ENCODE measurements at places on chromosomes 3 and 15. TPM values are rescaled to one million over a fixed set of nuclear protein-coding genes. Genes with fewer than 3 reads are reported as not detected.

Gene NEK11
- 4.9 TPM for total RNA-seq

Gene ACVR2B
- 79.1 TPM for total RNA-seq

Gene ARPIN
- total RNA-seq: 26.0 TPM

Gene SNUPN
- total RNA-seq: 20.9 TPM

Gene SLC24A5
- not detected for total RNA-seq

DNA sequence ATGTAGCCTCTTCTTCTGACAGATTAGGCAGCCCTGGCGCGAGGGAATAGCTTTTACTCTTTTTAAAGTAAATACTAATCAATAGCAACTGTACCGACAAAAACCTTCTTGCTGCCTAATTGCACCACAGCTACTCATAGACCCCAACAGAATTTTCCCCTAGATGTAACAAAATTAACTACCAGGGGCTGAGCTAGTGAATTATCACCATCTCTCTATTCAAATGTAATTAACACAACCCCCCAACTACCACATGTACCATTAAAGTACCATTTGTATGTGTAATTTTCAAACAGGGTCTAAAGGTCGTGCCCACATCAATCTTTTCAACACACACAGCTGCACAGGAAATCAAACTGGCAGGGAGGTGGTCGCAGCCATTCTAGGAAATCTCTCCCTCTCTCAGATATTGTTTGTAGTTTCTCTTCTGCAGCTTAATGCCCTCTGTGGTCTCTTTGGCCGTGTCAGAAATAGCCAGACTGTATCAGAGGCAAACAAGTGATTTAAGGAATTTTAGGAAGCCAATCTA, 322.9 kb downstream of the RORA start:
- peaks cover 4% of the 10 kb centered on the region for H3K4me1 ChIP-seq
- no peak overlapping the region for H3K27ac ChIP-seq
- H3K27me3 ChIP-seq: peaks cover 27% of the 10 kb centered on the region
- no peak overlapping the region for H3K4me3 ChIP-seq
- no peak for DNase-seq

GRCh38 chr3:182390421-182390820, 402.9 kb upstream of the ATP11B start:
- peaks cover 11% of the 10 kb centered on the region for H3K4me1 ChIP-seq
- H3K36me3 ChIP-seq: no peaks in the 10 kb centered on the region

DNA sequence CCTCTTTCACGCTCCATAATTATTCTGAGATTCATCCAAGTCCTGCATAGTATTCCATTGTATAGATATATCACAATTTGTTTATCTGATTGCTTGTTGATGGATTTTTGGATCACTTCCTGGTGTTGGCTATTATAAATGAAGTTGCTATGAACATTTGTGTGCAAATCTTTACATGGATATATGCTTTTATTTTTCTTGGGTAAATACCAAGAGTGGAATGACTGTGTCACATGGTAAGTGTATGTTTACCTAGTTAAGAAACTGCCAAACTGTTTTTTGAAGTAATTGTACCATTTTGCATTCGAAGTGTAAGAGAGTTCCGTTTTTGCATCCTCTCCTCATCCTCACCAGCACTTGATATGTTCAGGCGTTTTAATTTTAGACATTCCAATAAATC, 34.6 kb upstream of the ROPN1 start:
- H3K4me3 ChIP-seq: no peak overlapping the region
- H3K27me3 ChIP-seq: peaks cover 5% of the 10 kb centered on the region

- H3K36me3 ChIP-seq: no peaks in the 10 kb centered on the region
- no peaks in the 10 kb centered on the region for H3K27me3 ChIP-seq
- no peak overlapping the region for H3K27ac ChIP-seq
- peaks cover 22% of the 10 kb centered on the region for H3K4me1 ChIP-seq
Measured at GRCh38 chr15:25441111-25441510, 2.3 kb upstream of the UBE3A start.

DNA sequence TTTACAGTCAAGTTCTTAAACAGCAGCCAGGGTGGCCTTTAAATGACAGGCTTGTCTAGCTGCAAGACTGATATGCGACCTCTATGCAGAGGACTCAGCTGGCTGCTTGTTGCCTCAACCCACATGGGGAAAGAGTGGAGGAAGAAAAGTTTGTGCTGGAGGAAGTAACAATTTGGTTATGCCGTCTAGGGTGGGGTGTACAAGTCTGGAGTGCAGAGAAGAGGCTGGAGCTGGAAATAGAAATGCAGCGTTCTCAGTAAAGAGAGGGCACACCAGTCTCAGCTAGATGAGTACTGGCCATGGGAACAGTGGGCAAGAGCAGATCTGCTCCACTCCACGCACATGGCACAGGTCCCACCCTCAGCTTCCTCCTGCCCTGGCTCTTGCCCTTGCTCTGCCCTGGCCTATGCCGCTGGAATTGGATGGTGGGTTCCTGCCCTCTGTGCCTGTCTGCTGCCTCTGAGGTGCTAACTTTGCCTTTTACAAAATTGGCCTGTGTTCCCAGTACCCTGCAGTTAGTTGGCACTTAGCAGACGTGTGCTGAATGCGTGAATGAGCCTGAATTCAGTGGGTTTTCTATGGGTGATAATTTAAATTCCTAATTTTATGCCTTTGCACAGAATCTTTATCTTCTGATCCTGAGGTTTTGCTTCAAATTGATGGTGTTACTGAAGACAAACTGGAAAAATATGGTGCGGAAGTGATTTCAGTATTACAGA, 59.7 kb upstream of the FURIN start:
- peak overlapping the region; percentile 76 for H3K27ac ChIP-seq
- no peak overlapping the region for H3K4me3 ChIP-seq
- peaks cover 6% of the 10 kb centered on the region for H3K36me3 ChIP-seq
- no peaks in the 10 kb centered on the region for H3K4me1 ChIP-seq
- DNase-seq: no peak
- H3K27me3 ChIP-seq: no peaks in the 10 kb centered on the region

GRCh38 chr3:68802111-68802870, 130.1 kb downstream of the TAFA4 start:
- no peaks in the 10 kb centered on the region for H3K27me3 ChIP-seq
- H3K4me1 ChIP-seq: no peaks in the 10 kb centered on the region
- H3K27ac ChIP-seq: no peak overlapping the region

GRCh38 chr3:10948326-10948725, 44.2 kb upstream of the SLC6A1 start:
- H3K27ac ChIP-seq: no peak overlapping the region
- H3K36me3 ChIP-seq: no peaks in the 10 kb centered on the region
- H3K27me3 ChIP-seq: no peaks in the 10 kb centered on the region
- no peak overlapping the region for H3K4me3 ChIP-seq
- H3K4me1 ChIP-seq: peaks cover 29% of the 10 kb centered on the region

DNA sequence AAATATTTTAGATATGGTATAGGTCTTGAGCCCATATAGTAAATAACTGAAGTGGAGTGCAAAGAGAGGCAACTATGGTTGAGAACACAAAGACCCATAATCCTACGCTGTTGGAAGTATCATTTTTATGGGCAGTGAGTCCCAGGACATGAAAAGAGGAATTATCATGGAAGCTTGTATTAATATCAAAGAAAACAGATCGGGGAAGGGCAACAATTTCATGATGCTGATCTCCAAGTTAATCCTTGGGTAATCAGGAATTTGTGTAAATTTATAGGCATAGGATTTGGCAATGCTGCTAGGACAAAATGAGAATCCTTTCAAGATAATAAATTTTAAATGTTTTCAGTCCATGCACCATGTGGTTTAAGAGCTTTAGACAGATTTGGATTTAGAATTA, 40.2 kb upstream of the PYDC2 start:
- no peaks in the 10 kb centered on the region for H3K36me3 ChIP-seq
- no peak overlapping the region for H3K27ac ChIP-seq
- no peaks in the 10 kb centered on the region for H3K27me3 ChIP-seq
- H3K4me3 ChIP-seq: no peak overlapping the region
- DNase-seq: no peak
- H3K4me1 ChIP-seq: no peaks in the 10 kb centered on the region

DNA sequence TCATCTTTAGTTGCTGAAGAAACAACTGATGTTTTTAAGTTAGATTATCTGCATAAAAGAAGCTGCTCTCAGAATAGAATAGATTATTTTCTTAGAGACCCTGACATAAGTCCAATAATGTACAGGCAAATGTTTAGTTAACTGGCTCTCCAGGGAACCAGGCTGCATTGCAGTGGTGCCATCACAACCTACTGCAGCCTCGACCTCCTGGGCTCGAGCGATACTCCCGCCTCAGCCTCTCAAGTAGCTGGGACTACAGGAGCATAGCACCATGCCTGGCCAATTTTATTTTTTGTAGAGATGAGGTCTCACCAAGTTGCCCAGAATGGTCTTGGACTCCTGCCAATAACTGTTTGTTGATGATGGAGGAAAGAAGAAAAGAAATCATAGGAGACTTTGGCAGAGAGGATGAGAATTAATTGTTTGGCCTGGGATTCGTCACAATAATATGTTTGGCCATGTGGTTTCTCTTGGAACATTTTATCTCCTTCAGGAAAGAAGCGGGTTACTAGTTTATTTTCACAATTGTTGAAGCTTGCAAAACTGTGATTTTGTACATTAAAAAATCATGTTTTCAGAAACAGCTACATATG, 429.2 kb downstream of the CADM2 start:
- no peak overlapping the region for H3K27ac ChIP-seq
- DNase-seq: no peak
- H3K36me3 ChIP-seq: peaks cover under 1% of the 10 kb centered on the region
- H3K4me3 ChIP-seq: no peak overlapping the region
- peaks cover 6% of the 10 kb centered on the region for H3K4me1 ChIP-seq

- no peaks in the 10 kb centered on the region for H3K27me3 ChIP-seq
- peaks cover 12% of the 10 kb centered on the region for H3K4me1 ChIP-seq
- no peak overlapping the region for H3K27ac ChIP-seq
Measured at GRCh38 chr3:39385456-39386090, 2.4 kb downstream of the SLC25A38 start.

- H3K27ac ChIP-seq: peak overlapping the region; percentile 97
- peaks cover 27% of the 10 kb centered on the region for H3K4me1 ChIP-seq
- peak; percentile 38 for DNase-seq
- peaks cover 5% of the 10 kb centered on the region for H3K27me3 ChIP-seq
- H3K4me3 ChIP-seq: peak overlapping the region; percentile 95
- peaks cover 46% of the 10 kb centered on the region for H3K36me3 ChIP-seq
Measured at GRCh38 chr15:79923079-79923514, 26.3 kb upstream of the MTHFS start.

DNA sequence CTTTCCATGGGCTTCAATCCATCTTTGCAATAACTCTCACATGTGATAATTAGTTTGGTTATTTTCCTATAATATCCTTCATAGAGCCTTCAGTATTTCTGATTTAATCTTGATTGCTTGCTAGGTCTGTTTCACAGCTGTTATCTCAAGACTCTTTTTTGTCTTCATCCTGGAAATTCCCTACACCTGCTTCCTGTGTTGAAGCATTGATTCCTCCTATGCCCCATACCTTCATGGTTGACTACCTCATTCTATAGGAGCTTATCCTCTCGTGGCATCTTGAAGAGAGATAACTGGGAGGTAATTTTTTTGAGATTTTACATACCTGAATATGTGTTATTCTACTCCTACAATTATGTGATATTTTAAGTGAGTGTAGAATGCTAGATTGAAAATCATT, 26.7 kb downstream of the PIK3CA start:
- peaks cover 8% of the 10 kb centered on the region for H3K36me3 ChIP-seq
- no peak for DNase-seq
- H3K4me1 ChIP-seq: peaks cover 7% of the 10 kb centered on the region
- H3K27me3 ChIP-seq: no peaks in the 10 kb centered on the region

GRCh38 chr3:37068031-37068430, 74.7 kb downstream of the MLH1 start:
- no peak overlapping the region for H3K27ac ChIP-seq
- peaks cover 14% of the 10 kb centered on the region for H3K36me3 ChIP-seq
- H3K27me3 ChIP-seq: no peaks in the 10 kb centered on the region

- peaks cover 6% of the 10 kb centered on the region for H3K4me1 ChIP-seq
- H3K4me3 ChIP-seq: no peak overlapping the region
- DNase-seq: no peak
- no peaks in the 10 kb centered on the region for H3K36me3 ChIP-seq
Measured at GRCh38 chr15:46088486-46089445, 453.9 kb downstream of the SQOR start.

DNA sequence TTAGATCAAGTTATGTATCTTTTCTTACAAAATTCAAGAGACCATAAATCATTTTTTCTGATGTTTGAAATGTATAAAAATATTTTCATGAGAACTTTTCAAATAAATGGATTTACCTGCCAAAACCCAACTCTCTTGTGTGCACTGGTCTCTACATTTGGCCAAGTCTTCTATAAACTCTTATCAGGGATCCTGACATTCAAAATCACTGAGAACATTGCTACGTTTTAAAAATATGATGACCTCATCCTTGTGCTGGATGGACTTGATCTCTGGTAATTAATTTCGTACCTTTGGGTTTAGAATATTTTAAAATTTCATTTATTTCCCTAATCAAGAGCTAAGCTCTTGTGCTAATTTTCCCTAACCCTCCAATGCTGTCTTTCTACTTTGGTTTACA, 127.4 kb downstream of the ATP8B4 start:
- H3K27me3 ChIP-seq: no peaks in the 10 kb centered on the region
- no peaks in the 10 kb centered on the region for H3K4me1 ChIP-seq
- H3K27ac ChIP-seq: no peak overlapping the region
- no peaks in the 10 kb centered on the region for H3K36me3 ChIP-seq

GRCh38 chr3:179474480-179474879, 23.2 kb upstream of the GNB4 start:
- H3K36me3 ChIP-seq: no peaks in the 10 kb centered on the region
- H3K27ac ChIP-seq: no peak overlapping the region
- H3K4me1 ChIP-seq: no peaks in the 10 kb centered on the region
- H3K4me3 ChIP-seq: no peak overlapping the region
- H3K27me3 ChIP-seq: no peaks in the 10 kb centered on the region

All from neural crest cell (in vitro differentiated cells).